ENCODE measurements at places on chromosomes 16 and 17. TPM values are rescaled to one million over a fixed set of nuclear protein-coding genes. Genes with fewer than 3 reads are reported as not detected.

- no peak for DNase-seq
Observed at GRCh38 chr17:80180192-80180591, 10.4 kb downstream of the CARD14 start.

DNA sequence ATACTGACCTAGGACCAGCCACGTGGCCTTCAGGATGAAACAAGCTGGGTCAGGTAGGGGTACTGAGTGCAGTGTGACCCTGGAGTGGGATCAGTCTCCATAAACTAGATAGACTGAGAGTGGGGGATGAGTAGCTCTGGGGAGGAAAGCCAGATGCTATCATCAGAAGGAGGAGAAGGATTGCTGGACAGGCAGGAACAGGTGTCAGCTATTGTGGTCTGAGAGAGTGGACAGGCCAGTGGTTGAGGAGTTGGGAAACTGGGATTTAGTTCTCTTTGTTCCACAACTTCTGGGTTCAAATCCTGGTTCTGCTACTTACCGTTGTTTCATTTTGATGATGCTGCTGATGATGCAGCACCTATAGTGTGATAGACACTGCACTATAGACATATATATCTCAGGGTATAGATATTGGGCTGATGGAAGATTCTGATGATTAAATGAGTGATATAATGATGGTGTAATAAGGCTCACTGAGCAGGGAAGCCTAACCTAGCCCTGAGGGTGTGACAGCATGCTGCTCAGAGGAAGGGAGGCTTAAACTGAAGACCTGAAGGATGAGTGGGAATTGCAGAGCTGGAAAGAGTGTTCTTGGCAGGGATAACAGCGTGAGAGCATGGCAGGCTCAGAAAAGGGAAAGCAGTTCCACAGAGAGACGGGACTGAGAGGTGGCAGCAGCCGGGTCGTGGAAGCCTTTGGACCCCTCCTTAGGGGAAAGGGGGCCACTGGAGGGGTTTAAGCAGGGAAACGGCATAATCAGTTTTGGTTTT lies 66.0 kb downstream of the SNX20 start:
- DNase-seq = no peak

- peak; percentile 72 for DNase-seq
Observed at GRCh38 chr16:73053364-73054124, 5.6 kb upstream of the ZFHX3 start.

The RAMP2 gene
- total RNA-seq = 35.9 TPM
